Left renal pelvis (tissue), 4 donors: ENCODE measurements at places on chromosomes 3 and 15.

GRCh38 chr3:20041197-20041780 is 1.0 kb downstream of the KAT2B start:
- no peak for DNase-seq

- no peak for DNase-seq
Measured at GRCh38 chr3:58962816-58963215, 87.0 kb downstream of the CFAP20DC start.

GRCh38 chr3:194801461-194802432 is 116.1 kb downstream of the FAM43A start:
- DNase-seq: no peak

DNA sequence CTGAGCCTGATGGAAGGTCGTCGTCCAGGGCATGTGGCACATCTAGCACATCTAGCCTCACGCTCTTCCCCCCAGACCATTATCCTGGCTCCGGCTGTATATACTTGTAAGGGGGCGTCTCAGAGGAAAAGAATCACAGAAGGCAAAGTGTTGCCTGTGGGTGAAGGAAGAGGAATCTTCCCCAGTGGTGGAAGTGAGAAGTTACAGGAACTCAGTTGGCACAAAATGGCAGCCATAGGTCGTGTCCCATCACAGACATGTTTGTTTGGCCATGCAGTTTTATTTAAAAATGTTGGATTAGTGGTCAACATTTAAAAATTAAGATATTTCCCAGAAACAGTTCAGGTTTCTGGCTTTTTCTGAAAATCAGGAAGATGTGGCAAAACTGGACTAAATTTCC is 13.6 kb downstream of the GALNT15 start:
- DNase-seq: no peak

GRCh38 chr15:38636597-38636996 is 72.0 kb upstream of the RASGRP1 start:
- no peak for DNase-seq

DNA sequence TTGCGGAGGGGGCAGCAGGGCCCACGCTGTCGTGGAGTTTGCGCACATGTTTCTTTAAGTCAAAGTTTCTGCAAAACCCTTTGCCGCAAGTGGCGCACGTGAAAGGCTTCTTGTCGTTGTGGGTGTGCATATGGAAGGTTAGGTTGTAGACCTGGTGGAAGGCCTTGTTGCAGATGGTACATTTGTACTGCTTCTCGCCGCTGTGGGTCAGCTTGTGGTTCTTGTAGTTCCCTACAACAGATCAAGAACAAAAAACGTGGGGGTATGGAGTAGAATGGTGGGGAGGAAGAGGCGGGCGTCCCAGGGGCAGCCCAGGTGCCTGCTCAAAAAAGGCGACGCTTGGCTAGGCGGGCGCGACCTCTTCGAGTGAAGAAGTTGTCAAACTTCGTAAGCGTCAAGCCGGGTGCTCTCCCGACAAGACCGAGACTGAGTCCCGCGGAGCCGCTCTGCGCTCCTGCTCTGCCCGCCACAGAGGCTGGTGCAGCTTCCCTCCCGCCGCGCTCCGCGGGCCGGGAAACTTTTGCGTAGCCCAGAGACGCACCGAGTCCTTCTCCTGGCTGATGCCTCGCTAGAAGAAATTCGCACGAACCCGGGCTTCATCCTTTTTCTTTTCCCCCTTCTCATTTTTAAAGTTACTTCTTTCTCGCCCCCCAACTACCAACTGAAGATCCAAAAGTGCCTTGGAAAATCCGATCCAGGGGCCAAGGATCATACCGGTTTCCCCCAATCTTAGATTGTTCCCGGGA is 3.1 kb downstream of the FEZF2 start:
- no peak for DNase-seq

GRCh38 chr3:87354398-87354797 is 78.0 kb upstream of the POU1F1 start:
- DNase-seq: no peak

DNA sequence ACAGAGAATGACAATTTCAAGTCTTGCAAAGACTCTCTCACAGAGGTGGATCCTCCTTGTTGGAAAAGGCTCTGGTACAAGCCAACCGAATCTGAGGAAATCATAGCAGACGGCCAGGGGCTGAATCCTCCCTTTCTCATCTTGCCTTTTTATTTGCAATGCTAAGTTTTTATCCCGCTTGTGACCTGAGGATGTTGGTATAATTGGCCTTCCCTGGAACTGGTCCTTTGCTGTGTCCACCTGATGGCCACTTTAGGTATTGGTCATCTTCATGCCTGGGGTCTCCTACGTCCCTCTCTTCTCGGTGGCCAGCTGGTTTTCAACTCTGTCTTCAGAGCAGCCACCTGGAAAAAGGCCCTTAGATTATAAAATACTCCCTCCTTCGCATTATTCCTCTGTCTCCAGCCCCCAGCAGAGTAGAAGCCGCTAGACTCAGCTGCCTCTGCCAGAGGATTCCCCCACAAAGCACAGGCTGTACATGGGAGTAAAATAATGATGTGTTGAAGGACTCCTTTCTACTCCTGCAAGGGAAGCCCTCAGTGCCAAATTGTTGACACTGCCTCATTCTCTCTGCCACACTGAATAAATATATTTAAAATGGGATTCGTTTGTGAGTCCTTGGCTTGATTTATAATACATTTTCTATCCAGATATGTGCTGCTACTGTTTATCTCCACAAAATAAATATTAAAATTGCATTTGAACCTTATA is 208.9 kb upstream of the CFAP20DC start:
- no peak for DNase-seq

DNA sequence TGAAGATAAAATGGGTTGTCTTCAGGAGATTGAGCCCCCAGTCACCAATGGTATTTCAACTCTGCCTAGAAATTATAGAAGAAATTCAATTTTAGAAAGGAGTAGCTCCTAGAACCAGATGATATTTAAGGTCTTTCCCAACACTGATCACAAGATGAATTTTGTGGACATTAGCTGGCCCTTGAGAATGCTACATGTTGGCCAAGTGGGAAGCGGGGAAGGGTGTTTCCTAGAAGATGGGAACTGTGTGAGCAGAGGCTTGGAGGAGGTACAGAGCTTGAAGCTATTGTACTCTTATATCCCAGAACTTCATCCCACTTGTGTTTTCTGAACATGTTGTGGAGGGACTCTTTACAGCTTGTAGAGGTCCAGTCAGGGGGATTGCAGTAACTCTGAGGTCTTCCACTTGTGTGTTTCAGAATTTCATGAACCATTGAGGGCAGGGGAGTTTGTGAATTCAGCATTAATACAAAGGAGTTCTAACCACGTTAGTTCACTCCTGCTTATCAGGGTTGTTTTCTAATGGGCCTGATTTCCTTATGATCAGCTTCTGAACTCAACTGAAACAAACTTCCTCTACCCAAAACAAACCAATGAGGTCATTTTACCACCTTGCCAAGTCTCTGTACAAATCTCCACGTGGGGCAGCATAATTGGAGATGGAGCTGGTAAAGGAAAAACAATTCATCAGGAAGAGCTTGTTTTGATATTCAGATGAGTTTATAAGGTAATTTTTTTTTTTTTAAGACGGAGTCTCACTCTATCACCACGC is 152.6 kb upstream of the TPM1 start:
- DNase-seq: no peak

DNA sequence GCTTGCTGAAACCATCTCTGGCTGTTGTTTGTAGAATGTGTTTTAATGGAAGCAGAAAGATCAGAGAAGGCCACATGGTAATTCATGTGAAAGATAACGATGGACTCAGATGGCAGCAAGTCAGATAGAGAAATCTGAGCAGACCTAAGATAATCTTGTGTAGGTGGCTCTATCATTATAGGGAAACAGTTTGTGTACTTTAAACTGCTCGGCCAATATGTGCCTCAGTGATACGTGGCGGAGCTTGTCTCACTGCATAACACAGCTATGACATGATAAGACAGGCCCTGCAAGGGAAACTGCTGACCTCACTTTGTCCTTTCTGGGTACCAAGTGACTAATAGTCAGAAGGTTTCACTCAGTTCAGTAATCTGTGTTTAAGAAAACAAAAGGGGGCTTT is 51.0 kb downstream of the MME start:
- DNase-seq: no peak

DNA sequence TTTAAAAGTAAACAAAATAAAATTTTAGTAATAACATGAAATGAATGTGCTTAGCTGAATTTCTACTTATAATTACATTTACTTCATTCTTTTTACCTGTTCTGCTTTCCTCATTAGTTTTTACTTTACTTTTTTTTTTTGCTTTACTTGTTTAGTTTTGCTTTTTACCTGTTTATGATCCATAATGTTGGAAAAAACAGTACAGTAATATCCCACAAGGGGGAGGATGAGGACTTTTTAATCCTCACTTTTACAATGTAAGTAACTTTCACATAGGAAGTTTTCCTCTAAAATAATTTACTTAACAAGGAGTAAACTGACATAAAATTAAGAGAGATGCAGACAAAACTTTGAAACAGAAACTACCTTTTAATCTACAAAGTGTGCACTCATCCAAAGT is 268.7 kb downstream of the TBC1D5 start:
- no peak for DNase-seq

DNA sequence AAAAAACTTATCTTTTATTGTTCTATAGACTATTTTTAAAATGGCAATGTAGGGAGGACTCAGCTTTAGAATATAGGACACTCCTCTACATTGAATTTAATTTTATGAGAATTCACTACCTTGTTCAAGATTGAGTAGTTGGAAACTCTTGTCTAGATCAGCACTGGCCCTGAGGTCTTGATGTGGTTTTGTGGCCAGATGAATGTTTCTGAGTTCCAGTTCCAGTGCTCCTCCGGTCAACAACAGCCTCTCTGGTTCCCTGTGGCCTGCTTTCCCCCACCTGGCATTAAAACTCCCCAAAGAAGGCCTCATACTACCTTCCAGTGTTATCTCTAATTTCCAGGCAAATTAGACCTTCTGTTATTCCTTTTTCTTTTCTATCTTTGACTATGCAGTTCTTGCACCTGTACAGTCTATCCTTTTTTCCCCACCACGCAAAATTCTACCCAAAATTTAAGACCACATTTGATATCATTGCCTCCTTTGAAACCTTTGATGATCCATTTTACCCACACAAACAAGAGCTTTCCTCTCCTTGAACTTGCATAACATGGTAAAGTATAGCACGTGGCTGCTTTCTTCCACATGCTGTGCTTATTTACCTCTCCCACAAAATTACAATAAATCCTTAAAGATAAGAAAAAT is 9.6 kb upstream of the ANP32A start:
- no peak for DNase-seq
